Islet precursor cell (in vitro differentiated cells): ENCODE measurements at places on chromosomes 2 and 18.

- no peak for DNase-seq
Observed at GRCh38 chr2:186093174-186093573, 354.6 kb downstream of the FSIP2 start.

DNA sequence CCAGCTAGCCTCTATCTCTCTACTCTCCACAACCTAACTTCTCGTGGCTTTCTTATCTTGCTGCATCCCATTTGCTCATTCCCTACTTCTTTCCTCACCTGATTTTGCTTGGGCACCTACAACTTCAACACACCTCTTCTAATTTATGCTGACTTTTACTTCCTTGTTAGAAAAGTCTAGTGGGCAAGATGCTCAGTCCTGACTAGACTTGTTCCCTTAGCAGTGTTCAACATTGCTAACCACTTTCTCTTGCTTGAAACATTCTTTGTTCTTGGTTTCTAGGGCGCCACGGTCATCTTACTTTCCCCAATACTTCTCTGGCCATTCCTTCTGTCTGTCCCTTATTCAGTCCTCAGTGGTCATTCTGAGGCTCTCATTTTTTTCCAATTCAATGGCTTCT is 454.7 kb upstream of the CWC22 start:
- DNase-seq: no peak

DNA sequence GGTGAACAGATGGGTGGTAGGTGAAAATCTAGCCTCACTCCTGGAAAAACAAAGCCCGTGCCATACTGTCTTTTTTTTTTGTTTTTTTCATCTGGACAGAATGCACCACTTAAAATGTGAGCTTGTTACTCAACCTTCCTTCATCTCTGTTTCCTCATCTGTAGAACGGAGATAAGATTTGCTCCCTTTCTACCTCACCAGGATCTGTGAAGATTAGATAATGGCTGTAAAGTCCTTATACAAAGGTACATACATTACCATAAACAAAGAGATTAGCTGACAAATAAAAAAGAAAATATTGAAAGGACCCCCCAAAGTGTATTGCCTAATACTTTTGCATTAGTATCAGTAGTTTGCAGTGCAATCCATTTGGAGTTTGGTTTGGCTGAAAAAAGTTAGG is 75.4 kb upstream of the ZEB2 start:
- no peak for DNase-seq

DNA sequence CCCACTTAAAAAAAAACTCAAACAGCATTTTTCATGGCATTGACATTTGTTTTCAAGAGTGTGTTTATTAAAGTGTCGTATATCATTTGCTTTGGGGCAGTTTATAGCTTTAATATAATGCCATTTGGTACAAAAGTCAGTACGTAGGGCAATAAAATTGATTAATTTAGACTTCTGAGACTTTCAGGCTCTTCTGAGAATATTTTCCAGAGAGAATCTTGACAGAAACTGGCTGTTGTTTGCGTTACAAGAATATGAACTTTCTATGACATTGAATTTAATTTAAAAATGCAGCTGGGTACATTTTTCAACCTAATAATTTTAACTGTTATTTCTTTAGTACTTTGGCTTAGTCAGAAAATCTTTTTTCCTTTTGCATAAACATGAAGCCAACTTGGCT is 98.9 kb downstream of the RNF144A start:
- DNase-seq: no peak

DNA sequence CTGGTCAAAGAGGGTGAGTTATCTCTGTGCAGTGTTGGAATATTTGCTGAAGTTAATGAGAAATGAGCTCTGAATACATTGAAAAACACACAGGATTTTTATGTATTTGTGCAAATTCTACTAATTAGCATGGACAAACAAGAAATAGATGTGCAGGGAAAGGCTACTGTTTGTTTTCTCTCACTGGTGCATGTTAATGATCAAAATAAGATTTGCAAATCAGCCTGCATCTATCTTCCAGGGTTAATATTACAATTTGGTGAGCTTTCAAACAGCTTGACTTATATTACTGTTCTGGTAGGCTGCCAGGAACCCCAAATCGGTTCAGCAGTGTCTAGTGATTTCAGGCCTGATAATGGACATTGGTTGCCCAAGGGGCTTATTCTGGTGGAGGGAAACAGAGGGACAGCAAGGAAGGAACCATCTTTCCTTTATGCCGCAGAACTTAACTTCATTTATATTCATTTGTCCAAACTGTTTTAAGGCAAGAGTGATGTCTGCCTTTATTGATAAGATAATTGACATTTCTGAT is 93.8 kb upstream of the REG3A start:
- no peak for DNase-seq

DNA sequence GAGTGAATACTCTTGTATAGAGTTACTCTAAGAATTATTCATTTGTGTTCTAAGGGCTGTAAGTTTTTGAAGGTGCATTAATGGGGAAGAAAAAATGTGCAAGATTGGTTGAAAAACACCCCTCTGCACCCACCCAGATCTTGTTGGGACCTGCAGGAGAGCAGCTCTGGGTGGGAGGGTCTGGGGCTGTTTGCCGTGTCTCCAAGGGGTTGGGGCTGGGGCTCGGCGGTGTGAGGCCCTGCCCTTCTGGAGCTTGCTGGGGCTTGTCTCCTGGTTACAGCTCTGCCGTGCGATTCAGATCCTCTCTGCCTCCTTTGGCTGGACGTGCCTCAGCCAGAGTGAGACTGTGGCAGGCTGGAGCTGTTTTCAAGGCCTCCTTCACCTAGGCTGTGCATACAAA is 26.1 kb downstream of the IGFBP2 start:
- DNase-seq: peak; percentile 35

DNA sequence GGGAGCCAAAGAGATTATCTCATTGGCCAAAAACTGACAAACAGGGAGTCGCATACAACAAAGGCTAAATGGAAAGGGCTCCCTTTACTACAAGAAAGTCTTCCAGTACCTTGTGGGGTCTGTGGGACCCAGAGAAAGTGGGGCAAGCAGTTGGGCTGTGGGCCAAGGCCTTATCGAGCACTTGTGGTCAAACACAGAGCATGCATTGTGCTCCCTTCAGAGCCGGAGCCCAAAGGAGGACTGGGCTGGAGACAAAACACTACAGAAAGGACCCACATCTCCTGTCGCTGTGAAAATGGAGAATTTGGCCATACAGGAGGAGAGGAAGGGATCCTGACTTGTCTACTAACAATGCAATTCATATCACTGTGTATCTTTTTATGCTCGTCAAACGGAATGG is 37.1 kb upstream of the SLC1A4 start:
- DNase-seq: no peak

- DNase-seq: no peak
Observed at GRCh38 chr2:222554517-222554916, 101.4 kb downstream of the FARSB start.

GRCh38 chr2:215637651-215638050 is 201.8 kb upstream of the FN1 start:
- no peak for DNase-seq

DNA sequence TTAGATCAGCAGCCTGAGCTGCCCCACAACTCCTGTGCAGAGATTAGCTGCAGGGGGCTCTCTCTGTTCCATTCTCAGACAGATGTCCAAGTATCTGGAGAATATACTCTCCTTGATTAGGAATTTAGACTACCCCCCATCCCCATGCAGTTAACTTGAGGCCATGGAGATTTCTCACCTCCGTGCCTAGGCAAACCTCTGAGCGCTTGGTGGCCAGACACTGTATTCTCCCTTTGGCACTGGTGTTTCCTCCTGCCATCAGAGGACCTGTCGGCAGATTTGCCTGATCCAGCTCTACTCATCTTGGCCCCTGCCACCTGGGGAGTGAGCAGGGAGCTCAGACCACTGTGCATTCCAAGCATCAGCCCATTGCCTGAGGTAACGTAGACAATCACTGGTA is 48.3 kb downstream of the ZNF804A start:
- no peak for DNase-seq

GRCh38 chr2:205868773-205869333 is 186.6 kb downstream of the NRP2 start:
- no peak for DNase-seq

GRCh38 chr2:130287656-130288026 is 55.1 kb upstream of the IMP4 start:
- DNase-seq: no peak

DNA sequence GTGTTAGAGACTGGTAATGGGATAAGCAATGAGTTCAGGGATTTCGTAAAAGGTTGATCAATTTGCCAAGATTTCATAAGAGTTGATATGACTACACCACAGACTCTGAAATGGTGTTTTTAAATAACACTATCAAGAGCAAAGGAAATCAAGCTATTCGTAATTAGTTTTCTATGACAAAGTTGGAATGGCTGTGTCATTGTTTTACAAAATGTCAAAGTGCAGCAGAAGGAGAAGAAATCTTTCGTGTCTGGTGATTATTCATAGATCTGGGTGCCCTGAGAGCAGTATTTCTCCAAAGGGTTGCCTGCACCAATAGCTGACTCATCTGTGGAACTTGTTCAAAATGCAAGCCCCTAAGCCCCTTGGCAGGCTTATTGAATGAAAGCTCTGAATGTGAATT is 70.1 kb downstream of the NABP1 start:
- no peak for DNase-seq

- DNase-seq: peak; percentile 67
Observed at GRCh38 chr2:196925768-196926561, 542 bp downstream of the PGAP1 start.

DNA sequence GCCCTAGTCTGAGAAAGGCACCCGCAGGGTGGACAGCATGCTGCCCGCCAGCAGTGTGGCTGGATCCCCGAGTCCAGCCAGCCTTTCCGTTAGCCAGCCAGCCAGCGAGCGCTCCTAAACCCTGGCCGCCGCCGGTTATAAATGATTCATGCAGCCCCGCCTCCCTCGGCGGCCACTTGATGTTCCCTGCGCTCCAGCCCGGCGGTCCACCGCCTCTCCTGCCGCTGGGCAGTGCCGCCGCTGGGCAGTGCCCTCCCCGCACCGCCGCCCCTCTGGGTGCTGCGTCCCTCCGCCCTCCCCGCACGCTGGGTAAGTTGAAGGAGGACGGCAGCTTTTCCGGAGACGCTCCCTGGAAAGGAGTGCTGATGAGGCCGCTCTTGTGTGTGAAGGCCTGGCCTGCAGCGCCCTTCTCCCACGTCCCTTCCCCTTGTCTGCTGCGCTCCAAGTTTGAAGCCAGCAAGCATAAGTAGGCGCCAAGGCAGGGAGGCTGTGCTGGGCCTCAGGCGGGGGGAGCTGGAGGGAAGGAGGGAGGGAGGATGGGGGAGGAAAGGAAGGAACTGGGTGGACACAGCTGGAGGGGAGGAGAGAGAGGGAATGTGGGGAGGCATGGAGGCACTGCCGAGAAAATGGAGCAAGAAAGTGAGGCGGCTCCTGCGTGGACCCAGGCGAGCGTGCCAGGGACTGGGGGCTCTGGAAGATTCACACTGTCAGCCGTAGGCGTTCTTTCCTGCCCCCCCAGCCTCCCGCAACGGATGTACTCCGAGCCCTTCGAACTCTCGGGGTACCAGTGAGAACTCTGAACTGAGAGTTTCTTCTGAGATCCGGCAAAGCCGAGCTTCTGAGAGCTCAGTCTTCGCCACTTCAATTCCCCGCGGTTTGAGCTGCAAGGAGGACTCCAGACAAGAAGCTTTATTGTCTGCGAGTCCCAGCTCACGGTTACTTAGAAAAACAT is 131.9 kb downstream of the GLI2 start:
- DNase-seq: peak; percentile 88

GRCh38 chr2:172962824-172963223 is 112.8 kb upstream of the MAP3K20 start:
- DNase-seq: no peak

- DNase-seq: no peak
Observed at GRCh38 chr2:229410946-229411345, 139.9 kb upstream of the PID1 start.

DNA sequence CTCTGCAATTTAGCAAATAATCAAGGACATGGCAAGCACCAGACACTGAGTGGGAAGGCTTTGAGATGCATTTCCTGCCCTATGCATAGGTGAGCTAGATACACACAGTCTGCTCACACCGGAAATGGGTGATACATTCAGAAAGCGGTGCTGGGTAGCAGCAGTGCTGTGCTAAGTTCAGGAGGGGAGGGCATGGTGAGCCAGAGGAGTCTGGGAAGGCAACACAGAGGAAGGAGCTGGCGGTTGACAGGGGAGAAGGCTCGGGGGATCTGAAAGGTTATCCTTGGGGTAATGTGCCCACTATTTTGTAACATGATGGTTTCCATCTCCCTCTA is 57.4 kb upstream of the EPAS1 start:
- no peak for DNase-seq

DNA sequence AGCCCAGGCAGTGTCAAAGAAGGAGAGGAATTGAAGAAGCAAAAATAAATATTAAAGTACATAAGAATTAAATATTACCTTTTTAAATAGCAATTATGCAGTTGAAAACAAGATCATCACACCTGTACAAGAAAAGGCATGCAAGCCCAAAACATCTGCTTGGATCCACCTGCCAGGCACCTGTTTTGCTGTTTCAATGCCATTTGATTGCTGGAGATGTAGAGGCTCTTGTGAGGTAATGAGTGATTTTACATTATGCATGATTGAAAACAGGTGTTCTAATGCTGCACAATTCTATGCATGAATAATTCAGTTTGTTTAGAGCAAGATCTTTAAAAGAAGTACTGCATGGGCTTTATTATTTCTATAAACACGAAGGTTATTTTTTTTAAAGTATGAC is 700.6 kb upstream of the ZEB2 start:
- no peak for DNase-seq

DNA sequence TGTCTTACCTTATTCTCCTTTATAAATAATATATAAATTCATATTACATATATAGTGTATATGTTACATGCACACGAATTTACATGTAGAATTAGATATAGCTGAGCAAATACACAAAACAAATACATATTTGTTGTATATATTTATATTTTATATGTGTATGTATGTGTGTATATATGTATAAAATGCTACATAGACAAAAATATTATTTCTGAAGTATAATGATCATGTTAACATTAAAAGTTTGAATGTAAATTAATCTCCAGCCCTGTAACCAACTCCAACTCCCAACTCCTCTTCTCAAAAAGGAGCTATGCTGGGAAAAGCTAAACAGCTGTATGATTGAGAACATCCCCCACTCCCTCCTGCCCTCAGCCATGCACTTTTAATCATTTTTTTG is 42.7 kb upstream of the RND3 start:
- no peak for DNase-seq

DNA sequence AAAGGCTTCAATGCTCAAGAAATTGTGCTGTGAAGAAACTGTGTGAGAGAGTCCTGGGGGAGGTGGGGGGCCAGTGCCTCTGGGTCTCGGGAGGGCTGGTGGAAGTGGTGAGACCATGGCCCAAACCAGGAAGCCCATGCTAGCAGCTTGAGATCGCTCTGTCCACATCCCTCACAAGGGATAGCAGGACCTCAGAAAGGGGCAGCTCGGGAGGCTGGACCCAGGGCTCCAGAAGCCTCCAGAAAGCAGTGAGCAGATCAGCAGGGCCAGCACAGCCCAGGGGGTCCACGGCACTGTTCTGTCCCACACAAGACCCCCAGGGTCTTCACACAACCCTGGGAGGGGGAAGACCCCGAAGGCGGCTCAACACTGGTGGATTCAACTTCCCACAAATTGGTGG is 24.1 kb downstream of the ST8SIA5 start:
- no peak for DNase-seq
